ENCODE measurements at places on chromosomes 4 and X.

DNA sequence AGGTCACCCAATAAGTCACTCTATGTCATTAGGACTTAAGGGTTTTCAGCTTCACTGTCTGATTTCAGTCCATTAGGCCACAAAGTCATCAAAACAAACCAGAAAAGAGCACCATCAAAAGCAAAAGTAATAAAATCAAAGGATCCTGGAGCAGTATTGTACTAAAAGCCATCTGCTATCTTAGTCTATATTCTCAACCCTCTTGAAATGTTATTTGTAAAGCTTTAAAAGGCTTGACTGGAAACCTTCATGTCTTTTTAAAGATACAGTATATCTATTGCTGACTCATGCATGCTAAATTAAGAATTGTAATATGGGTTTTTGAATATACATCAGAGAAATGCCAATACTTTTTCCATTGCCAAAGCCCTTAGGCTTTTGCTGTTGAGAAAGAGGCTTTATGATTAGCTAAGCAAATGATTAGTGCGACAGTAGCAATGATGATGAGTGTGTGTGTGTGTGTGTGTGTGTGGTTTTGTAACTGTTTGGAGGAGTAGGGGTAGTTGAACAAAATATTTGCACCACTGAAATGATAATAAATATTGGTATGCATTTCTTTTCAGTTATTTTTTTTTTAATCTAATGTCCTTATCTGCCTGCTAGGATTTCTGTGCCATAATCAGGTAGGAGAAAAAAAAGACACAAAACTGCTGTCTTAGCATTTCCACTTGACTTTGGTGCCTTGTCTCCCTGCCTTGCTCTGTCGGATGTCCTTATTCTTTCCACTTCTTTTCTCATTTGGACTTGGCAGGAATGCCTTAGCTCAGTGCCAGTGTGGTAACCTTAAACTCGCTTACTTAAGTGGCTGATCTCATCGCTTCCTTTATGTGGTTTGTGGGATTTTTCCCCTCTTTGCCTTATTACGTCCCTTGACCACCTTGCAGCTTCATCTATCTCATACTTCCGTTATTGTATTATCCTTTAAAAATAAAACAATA, 119.7 kb downstream of the PCDH7 start:
- no peak for DNase-seq

- DNase-seq = no peak
Measured at GRCh38 chr4:119626420-119626819, 2.2 kb downstream of the PDE5A start.

- DNase-seq = peak; percentile 17
Measured at GRCh38 chr4:54318904-54319303, 89.8 kb downstream of the PDGFRA start.

GRCh38 chr4:22607382-22607781, 85.4 kb upstream of the GBA3 start:
- no peak for DNase-seq

GRCh38 chr4:40672528-40673522, 43.2 kb upstream of the RBM47 start:
- peak; percentile 35 for DNase-seq

GRCh38 chr4:18042754-18043153, 21.2 kb upstream of the LCORL start:
- no peak for DNase-seq

GRCh38 chr4:8330821-8331574, 61.4 kb downstream of the HTRA3 start:
- no peak for DNase-seq

DNA sequence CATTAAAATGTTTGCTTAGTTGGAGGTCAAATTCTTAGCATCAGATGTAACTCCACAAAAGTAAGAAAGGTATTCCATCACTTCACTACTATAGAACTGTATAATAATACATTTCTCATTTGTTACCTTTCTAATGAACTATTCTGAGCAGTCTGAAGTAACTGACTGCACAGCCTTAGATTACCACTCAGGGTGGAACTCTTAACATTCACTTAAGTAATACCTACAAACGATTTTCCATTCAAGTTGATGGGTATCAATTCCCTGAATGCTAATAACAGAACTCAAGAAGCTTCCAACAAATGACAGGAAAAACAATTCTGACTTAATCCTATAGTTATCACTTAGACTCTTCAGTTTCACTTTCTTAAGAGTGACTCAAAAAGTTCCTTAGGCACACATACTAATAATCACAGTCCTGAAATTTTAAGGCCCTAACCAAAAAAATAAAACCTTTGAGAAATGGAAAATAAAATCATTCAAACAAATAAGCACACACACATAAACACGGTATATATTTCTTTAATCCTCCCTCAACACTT, 20.9 kb downstream of the HNRNPD start:
- DNase-seq = no peak

- no peak for DNase-seq
Measured at GRCh38 chrX:1380672-1381233, 11.2 kb downstream of the SLC25A6 start.

DNA sequence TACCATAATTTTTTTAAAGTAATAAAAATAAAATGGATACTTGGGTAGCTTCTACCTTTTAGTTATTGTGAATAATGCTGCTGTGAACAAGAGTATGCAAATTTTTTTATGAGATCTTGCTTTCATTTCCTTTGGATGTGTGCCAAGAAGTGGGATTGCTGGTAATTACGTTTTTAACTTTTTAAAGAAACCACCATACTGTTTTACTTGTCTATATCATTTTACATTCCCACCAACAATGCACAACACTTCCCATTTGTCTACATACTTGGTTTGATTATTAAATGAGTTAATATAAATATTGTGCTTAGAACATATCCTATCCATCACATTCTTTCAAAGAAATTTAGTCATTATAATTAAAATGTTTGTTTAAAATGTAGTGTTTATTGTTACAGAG, 3.9 kb upstream of the SULT1B1 start:
- DNase-seq = no peak

- DNase-seq = no peak
Measured at GRCh38 chr4:78624048-78624447, 72.5 kb downstream of the ANXA3 start.

DNA sequence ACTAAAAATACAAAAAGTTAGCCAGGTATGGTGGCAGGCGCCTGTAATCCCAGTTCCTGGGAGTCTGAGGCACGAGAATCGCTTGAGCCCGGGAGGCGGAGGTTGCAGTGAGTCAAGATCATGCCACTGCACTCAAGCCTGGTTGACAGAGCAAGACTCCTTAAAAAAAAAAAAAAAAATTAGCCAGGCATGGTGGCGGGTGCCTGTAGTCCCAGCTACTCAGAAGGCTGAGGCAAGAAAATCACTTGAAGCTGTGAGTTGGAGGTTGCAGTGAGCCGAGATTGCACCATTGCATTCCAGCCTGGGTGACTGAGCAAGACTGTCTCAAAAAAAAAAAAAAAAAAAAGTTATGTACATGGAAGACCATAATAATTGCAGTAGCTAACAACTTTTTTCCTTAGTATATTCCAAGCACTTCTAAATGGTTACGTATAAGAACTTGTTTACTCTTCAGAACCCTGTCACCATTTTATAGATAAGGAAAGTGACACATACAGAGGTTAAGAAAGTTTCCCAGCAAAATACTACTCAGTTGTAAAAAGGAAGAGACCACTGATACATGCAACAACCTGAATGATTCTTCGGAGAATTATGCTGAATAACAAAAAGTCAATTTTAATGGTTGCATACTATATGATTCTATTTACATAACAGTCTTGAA, 24.5 kb downstream of the RUFY3 start:
- no peak for DNase-seq

All from GM12891 (cell line).